ENCODE measurements at places on chromosomes 12 and 14. TPM values are rescaled to one million over a fixed set of nuclear protein-coding genes. Genes with fewer than 3 reads are reported as not detected.

- no peaks in the 10 kb centered on the region for H3K4me1 ChIP-seq
- no peaks in the 10 kb centered on the region for H3K36me3 ChIP-seq
- no peaks in the 10 kb centered on the region for H3K27me3 ChIP-seq
- no peak overlapping the region for H3K4me3 ChIP-seq
- no peak for DNase-seq
Measured at GRCh38 chr12:119615518-119616475, 22.2 kb downstream of the TMEM233 start.

DNA sequence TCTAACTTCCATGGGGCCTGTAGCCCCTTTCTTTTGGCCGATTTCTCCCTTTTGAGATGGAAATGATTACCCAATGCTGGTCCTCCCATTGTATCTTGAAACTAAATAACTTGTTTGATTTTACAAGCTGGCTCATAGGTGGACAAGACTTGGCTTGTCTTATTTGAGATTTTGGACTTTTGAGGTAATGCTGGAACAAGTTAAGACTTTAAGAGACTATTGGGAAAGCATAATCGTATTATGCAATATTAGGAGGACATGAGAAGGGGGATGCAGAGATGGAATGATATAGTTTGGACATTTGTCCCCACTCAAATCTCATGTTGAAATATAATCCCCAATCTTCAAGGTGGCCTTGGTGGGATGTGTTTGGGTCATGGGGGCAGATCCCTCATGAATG, 49.2 kb upstream of the LYZ start:
- no peaks in the 10 kb centered on the region for H3K27me3 ChIP-seq
- H3K36me3 ChIP-seq: no peaks in the 10 kb centered on the region
- H3K27ac ChIP-seq: no peak overlapping the region
- H3K4me1 ChIP-seq: no peaks in the 10 kb centered on the region
- no peak overlapping the region for H3K4me3 ChIP-seq
- DNase-seq: no peak

DNA sequence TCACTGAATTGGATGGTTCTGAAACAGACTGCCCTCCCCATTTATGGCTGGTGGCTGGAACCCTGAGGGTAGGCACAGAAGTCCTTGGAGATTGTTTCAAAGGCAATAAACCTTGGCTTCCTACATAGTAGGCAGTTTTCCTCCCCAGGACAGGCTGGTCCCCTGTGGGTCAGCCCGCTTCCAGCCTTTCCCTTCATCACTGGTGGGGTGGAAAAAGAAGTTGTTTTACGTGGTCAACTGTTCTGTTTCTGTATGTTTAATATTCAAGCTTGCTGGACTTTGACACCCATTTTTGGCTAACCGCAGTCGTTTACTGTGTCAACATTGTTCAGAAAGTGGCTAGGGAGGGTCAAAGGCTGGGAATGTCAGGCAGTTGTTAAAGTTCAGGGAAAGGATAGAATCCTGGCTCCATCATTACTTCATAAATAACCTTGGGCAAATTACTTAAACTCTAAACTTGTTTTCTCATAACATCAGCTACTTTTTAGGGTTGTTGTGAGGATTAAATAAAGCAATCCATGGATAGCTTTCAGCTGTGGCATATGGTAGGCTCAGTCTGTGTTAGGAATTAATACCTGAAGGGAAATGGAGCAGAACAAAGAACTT, 2.4 kb downstream of the KLHDC2 start:
- DNase-seq: no peak
- no peak overlapping the region for H3K27ac ChIP-seq
- H3K27me3 ChIP-seq: no peaks in the 10 kb centered on the region
- peaks cover 16% of the 10 kb centered on the region for H3K4me1 ChIP-seq
- peaks cover 15% of the 10 kb centered on the region for H3K36me3 ChIP-seq

DNA sequence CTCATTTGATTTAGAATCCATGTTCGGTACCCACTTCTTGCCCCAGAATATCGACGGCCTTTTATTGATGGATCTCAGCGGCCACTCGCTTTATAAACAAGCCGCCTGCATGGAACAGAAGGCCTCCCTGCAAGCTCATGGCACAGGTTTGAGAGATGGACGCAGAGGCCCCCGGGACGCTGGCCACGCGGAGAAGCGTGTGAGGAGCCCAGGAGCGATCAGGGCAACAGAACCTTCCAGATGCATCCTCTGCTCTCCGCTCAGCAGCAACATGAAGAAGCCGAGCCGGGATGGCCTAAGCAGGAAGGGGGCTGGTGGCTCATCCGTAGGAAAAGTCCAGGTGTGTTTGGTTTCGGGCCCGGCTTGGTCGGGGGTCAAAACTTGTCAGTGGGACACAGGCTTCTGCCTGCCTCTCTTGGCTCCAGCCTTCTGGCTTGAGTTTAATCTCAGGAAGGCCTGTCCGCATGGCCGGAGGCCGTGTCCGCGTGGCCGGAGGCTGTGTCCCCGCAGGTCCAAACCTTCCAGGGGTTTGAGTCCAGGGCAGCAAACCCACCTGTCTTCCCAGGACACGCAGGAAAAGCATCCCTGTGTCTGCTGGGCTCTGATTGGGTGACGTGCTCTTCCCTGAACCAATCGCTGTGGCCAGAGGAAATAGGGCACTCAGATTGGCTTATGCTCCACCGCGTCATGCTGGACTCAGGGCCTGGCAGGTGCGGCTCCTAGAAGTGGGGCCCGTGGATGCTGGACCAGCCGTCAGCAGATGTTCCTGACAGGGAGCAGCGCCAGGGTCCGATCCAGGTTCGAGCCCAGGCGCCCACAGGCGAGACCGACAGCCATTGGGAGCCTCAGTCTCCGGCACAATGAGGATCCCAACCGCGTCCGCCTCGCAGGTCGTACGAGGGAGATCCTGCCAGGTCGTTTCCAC, 65.0 kb downstream of the GALNT9 start:
- H3K27me3 ChIP-seq: peaks cover 3% of the 10 kb centered on the region
- DNase-seq: no peak
- no peak overlapping the region for H3K4me3 ChIP-seq
- no peak overlapping the region for H3K27ac ChIP-seq
- H3K4me1 ChIP-seq: peaks cover 6% of the 10 kb centered on the region
- H3K36me3 ChIP-seq: no peaks in the 10 kb centered on the region

GRCh38 chr12:12606781-12607589, 4.7 kb upstream of the CREBL2 start:
- no peak overlapping the region for H3K27ac ChIP-seq
- H3K27me3 ChIP-seq: no peaks in the 10 kb centered on the region
- H3K4me3 ChIP-seq: no peak overlapping the region
- peaks cover 3% of the 10 kb centered on the region for H3K4me1 ChIP-seq
- no peak for DNase-seq
- H3K36me3 ChIP-seq: no peaks in the 10 kb centered on the region

DNA sequence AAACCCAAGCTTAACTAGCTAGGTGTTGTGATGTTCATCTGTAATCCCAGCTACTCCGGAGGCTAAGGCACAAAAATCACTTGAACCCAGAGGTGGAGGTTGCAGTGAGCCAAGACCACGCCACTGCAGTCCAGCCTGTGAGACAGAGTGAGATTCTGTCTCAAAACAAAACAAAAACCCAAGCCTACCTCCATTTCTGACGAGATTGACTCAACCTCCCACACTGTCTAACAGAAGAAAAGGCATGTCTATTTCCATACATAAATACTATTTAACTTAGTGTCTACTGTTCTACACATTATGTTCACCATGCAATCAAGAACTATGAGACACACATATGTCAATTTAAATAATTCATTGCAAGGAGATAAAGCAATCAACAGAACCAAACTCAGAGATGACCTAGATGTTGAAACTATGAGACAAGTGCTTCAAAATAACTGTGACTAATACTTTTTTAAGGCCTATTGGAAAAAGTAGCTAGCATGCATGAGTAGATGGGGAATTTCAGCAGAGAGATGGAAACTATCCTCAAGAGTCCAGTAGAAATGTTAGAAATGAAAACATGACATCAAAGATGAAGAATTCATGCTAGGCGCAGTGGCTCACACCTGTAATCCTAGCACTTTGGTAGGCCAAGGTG, 75.9 kb upstream of the DHRS4 start:
- H3K27me3 ChIP-seq: no peaks in the 10 kb centered on the region
- H3K4me3 ChIP-seq: no peak overlapping the region
- H3K36me3 ChIP-seq: no peaks in the 10 kb centered on the region

DNA sequence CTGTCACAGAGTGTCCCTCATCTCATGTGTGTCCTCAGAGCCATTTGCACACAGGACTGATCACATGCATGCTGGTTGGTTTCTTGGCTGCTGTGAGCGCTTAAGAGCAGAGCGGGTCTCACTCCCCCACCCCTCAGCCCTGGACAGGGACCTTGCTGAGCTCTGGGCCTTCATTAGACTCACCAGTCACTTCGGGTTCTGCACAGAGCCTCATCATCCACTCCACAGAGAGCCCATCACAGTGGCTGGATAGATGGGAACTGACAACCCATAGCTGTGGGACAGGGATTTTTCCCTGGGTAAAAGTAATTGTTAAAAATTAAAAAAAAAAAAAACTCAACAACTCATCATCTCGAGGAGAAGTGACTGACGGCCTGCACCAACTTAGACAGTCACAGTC, 8.2 kb downstream of the GLRX5 start:
- H3K27me3 ChIP-seq: no peaks in the 10 kb centered on the region
- H3K4me3 ChIP-seq: no peak overlapping the region
- H3K27ac ChIP-seq: no peak overlapping the region
- H3K36me3 ChIP-seq: peaks cover 4% of the 10 kb centered on the region
- no peaks in the 10 kb centered on the region for H3K4me1 ChIP-seq

DNA sequence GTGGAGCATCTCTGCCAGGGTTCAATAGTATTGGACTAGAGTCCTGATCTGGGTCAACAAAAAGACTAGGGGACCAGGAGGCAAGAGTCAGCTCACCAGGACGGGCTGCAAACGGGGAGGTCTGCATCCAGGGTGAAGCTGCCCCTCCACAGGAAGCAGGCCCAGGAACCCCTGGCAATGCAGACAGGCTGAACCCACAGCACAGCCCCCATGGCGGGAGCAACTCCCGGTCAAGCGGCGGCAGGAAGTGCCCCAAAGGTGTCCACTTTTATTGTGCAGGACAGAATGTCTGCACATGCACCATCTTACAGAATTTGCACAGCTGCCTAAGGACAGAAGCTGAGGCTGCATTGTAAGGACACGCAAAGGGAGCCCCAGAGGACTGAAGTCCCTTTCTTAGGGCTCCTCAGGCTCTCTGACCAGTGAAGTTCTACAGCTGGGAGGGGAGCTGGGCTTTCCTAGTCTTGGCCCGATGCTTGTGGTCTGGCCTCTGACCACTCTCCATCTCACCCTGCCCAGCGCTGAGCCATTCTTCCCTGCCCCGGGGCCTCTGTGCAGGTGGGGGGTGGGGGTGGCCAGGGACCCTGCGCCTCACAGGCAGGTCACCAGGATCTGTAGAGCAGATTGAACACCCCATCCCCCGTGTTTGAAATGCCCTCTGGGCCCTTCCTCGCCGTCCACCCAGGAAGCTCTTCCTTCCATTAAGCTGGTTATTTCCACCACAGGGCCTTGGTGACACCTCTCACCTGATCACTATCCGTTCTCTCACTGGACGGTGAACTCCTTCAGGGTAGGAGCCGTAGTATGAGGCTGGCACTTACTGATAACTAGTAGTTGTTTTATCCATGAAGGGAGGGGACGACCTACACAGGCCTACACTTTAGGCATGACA, 75.9 kb downstream of the NINJ2 start:
- H3K36me3 ChIP-seq: no peaks in the 10 kb centered on the region
- peak; percentile 4 for DNase-seq
- no peaks in the 10 kb centered on the region for H3K27me3 ChIP-seq
- no peak overlapping the region for H3K4me3 ChIP-seq
- no peak overlapping the region for H3K27ac ChIP-seq
- H3K4me1 ChIP-seq: peaks cover 3% of the 10 kb centered on the region

GRCh38 chr14:20855652-20856291, 35.4 kb upstream of the RNASE3 start:
- no peak overlapping the region for H3K4me3 ChIP-seq
- peaks cover 3% of the 10 kb centered on the region for H3K4me1 ChIP-seq
- peak; percentile 78 for DNase-seq
- H3K36me3 ChIP-seq: no peaks in the 10 kb centered on the region
- no peaks in the 10 kb centered on the region for H3K27me3 ChIP-seq
- no peak overlapping the region for H3K27ac ChIP-seq

- no peaks in the 10 kb centered on the region for H3K4me1 ChIP-seq
- H3K27ac ChIP-seq: no peak overlapping the region
- H3K36me3 ChIP-seq: no peaks in the 10 kb centered on the region
- H3K27me3 ChIP-seq: no peaks in the 10 kb centered on the region
- no peak for DNase-seq
Measured at GRCh38 chr14:80017795-80018194, 193.5 kb downstream of the DIO2 start.

- DNase-seq: no peak
- H3K4me1 ChIP-seq: no peaks in the 10 kb centered on the region
- no peak overlapping the region for H3K27ac ChIP-seq
- H3K27me3 ChIP-seq: no peaks in the 10 kb centered on the region
- no peaks in the 10 kb centered on the region for H3K36me3 ChIP-seq
Measured at GRCh38 chr12:61291647-61292046, 968.6 kb upstream of the USP15 start.

- H3K36me3 ChIP-seq: no peaks in the 10 kb centered on the region
- no peak overlapping the region for H3K4me3 ChIP-seq
- H3K27ac ChIP-seq: no peak overlapping the region
- no peak for DNase-seq
- no peaks in the 10 kb centered on the region for H3K4me1 ChIP-seq
Measured at GRCh38 chr14:30971586-30971985, 53.9 kb upstream of the AP4S1 start.

DNA sequence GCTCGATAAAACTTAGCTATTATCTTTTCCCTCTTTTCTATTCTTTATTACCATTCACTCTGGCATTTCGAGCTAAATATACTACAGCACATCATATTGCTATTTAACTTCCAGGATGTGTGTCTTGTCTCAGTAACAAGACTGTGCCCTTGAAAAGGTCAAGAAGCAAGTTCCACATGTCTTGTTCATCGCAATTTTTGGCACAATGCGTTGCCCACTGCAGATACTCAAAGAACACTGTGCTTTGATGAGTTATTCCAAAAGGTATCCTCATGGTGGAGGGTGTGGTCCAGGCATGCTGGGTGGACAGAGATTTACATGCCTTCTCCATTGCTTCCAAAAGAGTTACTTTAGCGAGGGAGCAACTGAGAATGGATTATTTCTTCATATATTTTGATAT, 6.6 kb downstream of the E2F7 start:
- no peak overlapping the region for H3K4me3 ChIP-seq
- no peaks in the 10 kb centered on the region for H3K27me3 ChIP-seq
- no peaks in the 10 kb centered on the region for H3K4me1 ChIP-seq
- no peak overlapping the region for H3K27ac ChIP-seq
- no peak for DNase-seq
- no peaks in the 10 kb centered on the region for H3K36me3 ChIP-seq

DNA sequence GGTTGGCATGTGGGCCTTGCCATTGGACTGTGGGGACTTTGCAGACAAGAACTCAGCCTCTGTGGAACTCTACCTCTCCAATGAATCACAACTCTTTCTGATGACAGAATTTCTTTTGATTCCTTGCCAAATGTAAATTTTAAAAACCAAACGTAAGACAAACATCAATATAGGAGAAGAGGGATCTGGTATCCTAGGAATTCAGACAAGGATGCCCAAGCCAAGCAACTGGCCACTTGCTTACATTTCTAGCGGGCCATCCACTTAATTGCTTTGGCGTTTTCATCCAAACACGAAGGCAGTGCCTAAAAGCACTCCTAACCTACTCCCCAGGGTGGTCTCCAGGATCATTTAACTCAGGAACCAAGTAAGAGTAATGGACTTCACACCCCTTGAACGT, 23.4 kb upstream of the RAB35 start:
- no peak for DNase-seq
- no peak overlapping the region for H3K4me3 ChIP-seq
- no peak overlapping the region for H3K27ac ChIP-seq
- no peaks in the 10 kb centered on the region for H3K27me3 ChIP-seq
- H3K4me1 ChIP-seq: no peaks in the 10 kb centered on the region

Gene APEX1
- 66.2 TPM for total RNA-seq

Gene CISTR
- total RNA-seq: not detected

Gene IAPP
- total RNA-seq: not detected

Data from lung (tissue), 17 donors.